Cerebellar nuclear complex (tissue), 1 donor: ENCODE measurements at places on chromosomes 5 and 9.

- DNase-seq: no peak
Observed at GRCh38 chr5:66769030-66769733, 173.0 kb downstream of the MAST4 start.

- DNase-seq: no peak
Observed at GRCh38 chr5:161751265-161751664, 65.7 kb downstream of the GABRA6 start.

GRCh38 chr5:110055302-110055701, 365.6 kb downstream of the MAN2A1 start:
- DNase-seq: no peak

DNA sequence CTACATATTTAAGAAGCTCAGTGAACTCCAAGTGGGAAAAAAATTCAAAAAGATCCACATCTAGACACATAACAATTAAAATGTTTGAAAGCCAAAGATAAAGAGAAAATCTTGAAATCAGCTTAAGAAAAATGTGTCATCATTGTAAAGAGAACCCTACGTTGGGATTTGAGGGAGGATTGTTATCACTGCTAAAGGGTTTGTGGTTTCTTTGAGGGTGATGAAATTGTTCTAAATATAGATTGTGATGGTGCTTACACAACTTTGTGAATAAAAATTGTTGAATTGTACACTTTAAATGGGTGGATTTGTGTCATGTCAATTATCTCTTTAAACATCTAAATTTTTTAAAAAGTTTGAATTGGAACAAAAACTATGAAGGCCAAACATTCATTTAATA, 92.2 kb upstream of the ADAMTS19 start:
- DNase-seq: no peak

DNA sequence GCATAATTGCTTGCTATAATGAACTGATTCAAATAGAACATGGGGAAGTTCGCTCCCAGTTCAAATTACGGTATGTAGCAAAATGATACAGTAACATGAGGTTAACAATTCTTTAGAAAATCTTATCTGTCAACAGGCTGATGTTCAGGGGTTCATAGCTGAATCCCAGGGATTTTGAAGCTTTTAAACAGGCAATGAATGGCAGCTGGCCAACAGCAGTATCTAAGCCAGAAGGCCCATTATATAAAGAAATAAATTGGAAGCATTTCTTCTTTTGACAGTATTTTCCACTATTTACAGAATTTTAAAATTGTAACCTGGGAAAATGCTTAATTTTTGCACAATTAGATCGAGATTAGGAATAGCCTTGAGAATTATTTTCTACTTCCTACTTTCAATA, 126.8 kb downstream of the PDE8B start:
- DNase-seq: no peak

DNA sequence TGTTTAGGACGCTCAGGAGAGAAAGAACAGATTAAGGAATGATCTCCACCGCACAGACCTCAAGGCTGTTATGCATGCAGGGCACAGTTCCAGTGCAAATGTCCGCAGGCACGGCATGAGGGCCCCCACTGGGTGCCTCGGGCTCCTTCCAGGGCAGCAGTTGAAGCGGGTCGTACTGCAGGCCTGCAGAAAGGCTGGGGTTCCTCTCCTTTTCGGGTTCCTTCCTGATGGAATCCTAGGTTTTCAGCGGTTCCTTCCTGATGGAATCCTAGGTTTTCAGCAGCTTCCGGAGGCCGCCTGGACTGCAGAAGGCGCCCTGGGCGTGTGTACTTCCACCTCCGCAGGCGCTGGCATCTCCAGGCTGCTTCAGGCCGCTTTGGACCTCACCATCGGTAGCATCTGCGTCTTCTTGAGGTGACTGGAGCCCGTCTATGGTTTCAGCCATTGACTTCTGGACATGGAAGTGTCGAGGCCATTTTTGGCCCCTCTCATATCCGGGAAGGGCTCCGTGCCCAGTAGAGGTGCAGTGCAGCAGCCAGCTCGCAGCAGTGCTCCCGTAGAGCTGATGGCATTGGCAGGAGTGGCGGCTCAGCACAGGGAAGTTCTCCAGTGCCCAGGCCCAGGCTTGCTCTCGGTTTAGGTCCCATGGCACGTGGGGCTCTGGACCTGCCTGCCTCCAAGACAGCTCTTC, 5.6 kb upstream of the MGAT4B start:
- DNase-seq: peak; percentile 53

- DNase-seq: no peak
Observed at GRCh38 chr9:20987521-20987920, 43.9 kb downstream of the HACD4 start.

GRCh38 chr5:80607832-80608231, 37.8 kb upstream of the ANKRD34B start:
- DNase-seq: no peak

- no peak for DNase-seq
Observed at GRCh38 chr9:92147030-92147851, 32.0 kb upstream of the SPTLC1 start.

DNA sequence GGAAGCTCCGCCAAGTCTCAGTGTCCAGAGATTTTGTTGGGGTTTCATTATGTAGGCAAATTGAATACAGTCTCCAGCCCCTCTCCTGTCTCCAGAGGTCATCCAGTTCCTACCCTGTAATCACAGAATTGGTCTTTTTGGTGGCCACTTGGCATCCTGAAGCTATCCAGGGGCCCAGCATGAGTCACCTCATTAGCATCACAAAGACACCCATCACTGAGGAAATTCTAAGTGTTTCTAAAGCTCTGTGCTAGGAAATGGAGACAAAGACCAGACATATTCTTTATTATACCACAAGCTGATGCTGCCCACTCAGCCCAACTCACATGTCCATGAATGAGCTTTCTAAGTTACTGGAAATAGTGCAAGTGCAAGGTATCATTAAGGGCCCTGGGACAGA, 229.9 kb downstream of the DOCK8 start:
- no peak for DNase-seq

DNA sequence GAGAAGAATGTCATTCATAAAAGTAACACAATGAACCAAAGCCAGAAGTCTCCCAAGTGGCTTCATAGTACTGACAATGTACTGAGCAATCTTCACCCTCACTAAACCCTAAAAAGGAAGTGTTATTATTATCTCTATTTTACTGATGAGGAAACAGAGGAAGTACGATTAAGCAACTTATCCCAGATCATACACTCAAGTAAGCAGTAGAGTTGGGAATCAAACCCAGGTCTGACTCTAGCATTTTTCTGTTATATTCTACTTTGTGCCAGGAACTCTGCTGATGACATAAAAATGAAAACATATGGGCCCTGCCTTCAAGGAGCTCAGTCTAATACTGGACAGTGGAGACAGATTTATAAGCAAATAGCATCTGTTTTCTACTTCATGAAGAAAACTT, 109.2 kb downstream of the RAPGEF6 start:
- no peak for DNase-seq

- DNase-seq: no peak
Observed at GRCh38 chr9:4423207-4423610, 67.1 kb upstream of the SLC1A1 start.

DNA sequence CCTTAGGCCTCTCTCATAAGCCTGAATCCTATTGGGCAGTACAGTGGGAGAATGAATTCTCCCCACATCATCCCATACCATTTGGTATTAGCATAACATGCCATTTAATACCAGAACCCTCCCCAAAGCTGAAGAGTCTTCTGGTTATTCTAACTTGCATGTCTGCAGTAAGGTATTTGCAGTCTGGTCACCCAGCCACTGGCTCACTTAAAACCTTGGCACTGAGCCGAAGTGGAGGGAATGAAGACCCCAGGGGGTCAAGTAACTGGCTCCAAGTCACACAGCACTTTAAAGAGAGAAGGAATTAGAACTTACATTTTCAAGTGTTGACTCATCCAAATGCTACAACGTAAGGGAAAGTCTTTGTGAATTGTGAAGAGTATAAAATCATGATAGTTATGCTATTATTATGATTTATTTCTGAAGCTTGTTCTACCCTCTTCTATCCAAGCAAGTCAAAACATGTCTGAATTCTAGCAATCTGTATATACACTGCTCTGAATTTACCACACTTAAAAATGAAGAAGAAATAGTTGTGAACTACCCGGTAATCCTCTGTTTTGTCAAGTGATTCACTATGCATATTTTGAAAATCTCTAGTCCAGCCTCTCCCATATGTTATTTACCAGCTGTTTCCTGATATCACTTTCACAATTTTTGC, 28.5 kb downstream of the GLRA1 start:
- no peak for DNase-seq

DNA sequence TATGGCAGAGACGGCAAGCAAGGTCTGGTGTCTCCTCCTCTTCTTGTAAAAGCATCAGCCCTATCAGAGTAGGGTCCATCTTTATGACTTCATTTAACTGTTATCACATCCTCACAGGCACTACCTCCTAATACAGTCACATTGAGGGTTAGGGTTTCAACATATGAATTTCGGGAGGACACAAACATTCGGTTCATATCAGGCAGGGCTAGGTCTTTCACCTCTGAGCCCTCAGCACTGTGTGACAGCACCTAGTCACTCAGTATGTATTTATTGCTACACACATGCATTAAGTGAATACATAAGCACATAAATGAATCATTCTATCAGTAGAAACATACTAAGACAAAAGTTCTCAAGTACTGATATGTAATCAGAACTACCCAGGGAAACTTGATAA, 9.4 kb upstream of the BTF3 start:
- no peak for DNase-seq

GRCh38 chr5:55030676-55031369, 6.8 kb downstream of the GZMK start:
- DNase-seq: no peak

DNA sequence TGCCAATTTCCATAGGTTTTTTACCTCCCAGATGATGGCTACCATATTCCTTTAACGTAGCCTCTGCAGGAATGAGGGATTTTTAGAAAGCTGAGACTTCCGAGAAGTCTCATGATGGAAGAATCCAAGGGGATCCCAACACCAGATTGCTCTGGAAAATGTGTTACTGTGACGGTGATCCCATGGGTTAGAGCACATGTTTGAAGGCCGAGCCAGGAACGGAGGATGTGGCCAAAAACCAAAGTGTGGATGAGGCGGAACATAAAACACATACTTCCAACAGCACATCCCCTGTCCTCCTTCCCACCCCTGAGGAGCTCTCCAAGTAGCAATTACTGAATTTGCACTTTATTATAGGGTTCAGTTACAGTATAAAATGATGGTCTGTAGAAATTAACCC, 82.6 kb downstream of the GPR21 start:
- no peak for DNase-seq

DNA sequence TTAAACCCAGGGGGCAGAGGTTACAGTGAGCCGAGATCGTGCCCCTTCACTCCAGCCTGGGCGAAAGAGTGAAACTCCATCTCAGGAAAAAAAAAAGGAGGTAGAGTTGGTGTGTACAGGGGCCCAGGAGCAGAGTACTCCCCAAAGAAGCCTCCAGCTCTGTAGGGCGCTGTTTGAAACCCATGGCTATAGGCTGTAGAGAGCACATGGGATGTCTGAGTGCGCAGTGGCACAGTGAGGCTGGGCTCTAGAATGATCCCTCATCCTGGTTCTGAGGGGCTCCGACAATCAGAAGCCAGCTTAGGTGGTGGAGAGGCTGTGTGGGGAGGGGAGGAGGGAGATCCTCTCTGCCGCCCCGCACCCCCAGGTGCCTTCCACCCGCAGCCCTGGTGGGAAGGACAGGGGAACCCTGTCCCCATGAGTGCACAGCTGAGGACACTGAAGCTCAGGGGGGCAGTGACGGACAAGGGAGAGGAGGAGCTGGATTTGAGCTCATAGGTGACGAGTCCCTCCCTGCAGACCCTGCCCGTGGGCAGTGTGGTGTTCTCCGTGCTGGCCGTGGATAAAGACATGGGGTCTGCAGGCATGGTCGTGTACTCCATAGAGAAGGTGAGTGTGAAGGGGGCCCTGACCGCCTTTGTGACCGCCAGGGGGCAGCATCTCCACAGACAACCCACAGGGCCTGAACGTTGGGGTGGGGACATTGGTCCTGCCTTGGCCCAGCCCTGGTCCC, 24.6 kb downstream of the CDHR2 start:
- DNase-seq: peak; percentile 25

- DNase-seq: no peak
Observed at GRCh38 chr5:119019949-119020348, 31.6 kb upstream of the DTWD2 start.

- no peak for DNase-seq
Observed at GRCh38 chr5:1550287-1551076, 26.7 kb upstream of the LPCAT1 start.

DNA sequence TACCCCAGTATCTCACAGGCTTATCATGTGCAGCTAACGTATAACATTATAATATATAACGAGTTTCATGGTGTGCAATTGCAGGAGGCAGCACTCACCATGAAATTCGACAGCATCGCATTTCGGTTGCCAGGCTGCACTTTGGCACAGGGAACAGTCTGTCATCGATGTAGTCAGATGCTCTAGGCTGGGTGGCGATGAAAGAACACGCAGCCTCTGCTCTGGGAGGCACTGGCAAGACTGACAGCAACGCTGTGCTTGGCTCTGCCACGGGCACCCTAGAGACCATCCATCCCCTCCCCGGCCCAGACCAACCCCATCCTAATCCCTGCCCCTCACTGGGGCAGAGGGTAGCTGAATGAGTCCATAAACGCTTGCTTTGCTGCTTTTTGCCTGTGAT, 290.8 kb downstream of the MED10 start:
- DNase-seq: peak; percentile 28

DNA sequence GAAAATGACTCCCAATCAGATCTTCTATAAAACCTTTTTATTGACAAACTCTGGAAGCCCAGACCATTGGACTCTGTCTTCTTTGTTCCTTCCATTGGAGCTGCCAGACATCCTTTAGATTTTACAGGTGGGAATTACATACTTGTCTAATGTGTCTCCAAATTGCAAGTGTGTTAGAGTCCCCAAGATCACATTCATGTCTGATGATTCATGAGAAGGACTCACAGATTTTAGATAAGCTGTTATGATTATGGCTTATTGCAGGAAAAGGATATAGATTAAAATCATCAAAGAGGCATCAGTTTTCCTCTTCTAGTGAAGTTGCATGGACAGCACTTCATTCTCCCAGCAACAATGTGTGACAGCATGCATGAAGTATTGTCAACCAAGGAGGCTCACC, 70.4 kb downstream of the MUSK start:
- no peak for DNase-seq

DNA sequence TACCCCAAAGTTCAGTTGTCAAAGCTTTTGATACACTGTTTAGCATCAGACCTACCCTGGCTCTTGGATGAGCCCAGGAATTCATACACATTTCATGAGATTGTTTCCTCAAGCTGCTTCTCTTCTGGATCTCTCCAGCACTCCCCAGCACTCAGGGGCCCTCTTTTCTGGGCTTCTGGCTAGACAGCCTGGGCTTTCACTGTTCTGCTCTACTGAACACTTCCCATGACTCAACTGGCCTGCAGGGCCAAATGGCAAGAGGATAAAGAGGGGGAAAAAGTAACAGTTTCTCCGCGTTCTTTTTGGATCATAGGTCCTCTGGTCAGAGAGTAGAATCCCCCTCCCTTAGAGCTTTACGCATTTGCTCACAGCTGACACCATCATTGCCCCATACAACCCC, 20.9 kb upstream of the LURAP1L start:
- no peak for DNase-seq
